ENCODE measurements at places on chromosomes 5 and 9.
A peak's percentile ranks its signal among the peaks of the same experiment; 100 is the strongest.

- DNase-seq: peak; percentile 67
Measured at GRCh38 chr9:84397151-84397728, 56.7 kb upstream of the SLC28A3 start.

DNA sequence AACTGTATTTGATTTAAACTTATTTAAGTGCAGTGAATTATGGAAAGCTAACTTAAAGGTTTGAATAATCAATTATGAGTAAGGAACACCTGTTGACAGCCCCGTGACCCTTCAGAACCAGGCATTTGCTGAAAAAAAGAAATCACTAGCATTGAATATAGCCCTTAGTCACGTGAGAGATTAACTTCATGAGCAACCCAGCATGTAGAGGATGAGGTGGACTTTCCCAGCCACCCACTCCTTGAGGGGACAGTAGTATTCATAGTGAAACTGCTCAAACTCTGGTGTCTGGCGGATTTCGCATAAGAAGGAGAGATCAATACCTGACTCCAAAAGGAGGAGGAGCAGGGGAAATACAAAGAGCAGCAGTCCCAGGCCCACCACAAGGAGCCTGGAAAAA, 184.8 kb upstream of the RASEF start:
- DNase-seq: no peak

GRCh38 chr5:109223531-109223930, 186.2 kb downstream of the PJA2 start:
- DNase-seq: no peak

- no peak for DNase-seq
Measured at GRCh38 chr5:157571357-157571827, 4.2 kb downstream of the ADAM19 start.

GRCh38 chr5:125597338-125597737, 825.9 kb upstream of the GRAMD2B start:
- no peak for DNase-seq

DNA sequence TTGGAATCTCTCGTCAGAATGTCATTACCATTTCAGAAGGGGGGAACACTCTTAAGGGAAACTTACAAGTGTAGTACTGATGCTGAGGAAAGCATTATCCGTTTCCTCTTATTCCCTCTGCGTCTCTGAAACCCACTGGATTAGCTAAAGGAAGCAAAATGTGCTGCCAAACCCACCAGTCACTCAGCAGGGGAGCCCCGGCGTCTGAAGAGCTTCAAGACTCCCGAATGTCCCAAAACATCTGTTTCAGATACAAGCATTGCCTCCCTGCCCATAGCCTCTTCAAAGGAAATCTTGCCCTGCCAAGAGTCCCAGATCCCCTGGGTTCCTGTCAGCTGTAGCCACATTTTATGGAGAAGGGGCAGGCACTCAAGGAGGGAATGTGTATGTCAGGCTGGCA, 1.0 kb upstream of the HCN1 start:
- DNase-seq: no peak

GRCh38 chr5:125550274-125550673, 803.8 kb upstream of the ZNF608 start:
- no peak for DNase-seq

- no peak for DNase-seq
Measured at GRCh38 chr9:20474496-20474895, 147.8 kb downstream of the MLLT3 start.

- DNase-seq: no peak
Measured at GRCh38 chr5:177542816-177543465, 11.4 kb downstream of the FAM193B start.

DNA sequence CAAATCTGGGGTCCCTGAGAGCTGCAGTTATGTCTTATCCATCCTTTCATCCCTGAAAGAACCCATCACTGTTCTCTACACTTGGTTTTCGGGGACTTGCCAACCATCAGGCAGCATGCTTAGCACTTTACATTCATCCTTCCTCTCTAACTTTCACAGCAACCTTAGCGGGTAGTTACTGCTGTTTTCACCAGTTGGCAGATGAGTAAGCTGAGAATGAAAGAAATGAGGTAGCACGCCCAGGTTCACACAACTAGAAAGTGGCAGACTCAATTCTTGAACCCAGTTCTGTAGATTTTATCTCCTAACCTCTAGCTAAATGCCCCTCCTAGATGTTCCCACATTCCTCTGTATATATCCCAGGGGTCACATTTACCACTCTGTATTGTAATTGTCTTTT, 342.0 kb upstream of the WWC1 start:
- no peak for DNase-seq

DNA sequence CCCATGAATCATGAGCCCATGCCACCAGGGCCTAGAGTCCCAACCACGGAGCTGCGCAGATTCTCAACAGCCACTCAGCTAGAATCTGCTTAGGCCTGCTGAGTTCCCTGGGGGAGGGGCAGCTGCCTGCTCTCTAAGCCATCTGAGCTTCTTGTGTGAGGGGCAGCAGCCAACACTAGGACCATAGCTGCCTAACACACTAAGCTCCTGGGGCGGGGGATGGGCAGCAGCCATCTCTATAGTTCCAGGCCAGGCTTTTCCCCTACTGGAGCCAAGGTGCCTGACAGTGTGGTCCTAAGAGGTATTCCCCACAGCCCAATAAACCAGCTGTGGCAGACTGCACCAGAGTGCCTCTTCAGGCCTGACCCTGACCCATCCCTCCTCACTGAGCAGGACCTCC, 255.9 kb upstream of the ACO1 start:
- DNase-seq: no peak
